Subcutaneous preadipocyte (primary cell): ENCODE measurements at places on chromosomes 1 and 21. TPM values are rescaled to one million over a fixed set of nuclear protein-coding genes. Genes with fewer than 3 reads are reported as not detected.

SMPDL3B gene
- not detected in 2 replicates for total RNA-seq

WNT2B gene
- 1.5 and 2.0 TPM in 2 replicates for total RNA-seq

TFF1 gene
- total RNA-seq, result not detected in 2 replicates

SIK1 gene
- total RNA-seq, result under 0.01 and 0.39 TPM in 2 replicates

AMPD1 gene
- not detected in 2 replicates for total RNA-seq

SLAMF9 gene
- total RNA-seq, result not detected in 2 replicates

ZNF697 gene
- total RNA-seq, result 12.9 and 19.4 TPM in 2 replicates

CCDC30 gene
- 1.4 and 1.5 TPM in 2 replicates for total RNA-seq

LAMC2 gene
- 4.7 and 6.6 TPM in 2 replicates for total RNA-seq

SIM2 gene
- 1.8 TPM in 1 of 2 replicates, not detected in the other for total RNA-seq

APOBEC4 gene
- total RNA-seq, result not detected in 2 replicates

CCDC190 gene
- total RNA-seq, result not detected in 2 replicates

RHOU gene
- 0.37 and 0.39 TPM in 2 replicates for total RNA-seq

DNM3 gene
- total RNA-seq, result 1.8 and 5.7 TPM in 2 replicates

GPR89B gene
- 10.4 and 17.6 TPM in 2 replicates for total RNA-seq

OR6N1 gene
- total RNA-seq, result not detected in 2 replicates

ZNF683 gene
- total RNA-seq, result not detected in 2 replicates

SLC5A9 gene
- not detected in 2 replicates for total RNA-seq

BRINP2 gene
- total RNA-seq, result under 0.01 TPM in 1 of 2 replicates, not detected in the other

PTPRC gene
- total RNA-seq, result not detected in 2 replicates

FNDC10 gene
- total RNA-seq, result 3.1 and 7.3 TPM in 2 replicates

ATP6V1G3 gene
- not detected in 2 replicates for total RNA-seq

OR2T27 gene
- not detected in 2 replicates for total RNA-seq

HCN3 gene
- 0.37 and 0.78 TPM in 2 replicates for total RNA-seq

HJV gene
- not detected in 2 replicates for total RNA-seq

SPRR5 gene
- not detected in 2 replicates for total RNA-seq

GABRD gene
- not detected in 2 replicates for total RNA-seq

MTARC2 gene
- 2.9 and 3.1 TPM in 2 replicates for total RNA-seq

PLPP3 gene
- total RNA-seq, result 91.5 and 251 TPM in 2 replicates

TMEM51 gene
- 1.5 and 2.5 TPM in 2 replicates for total RNA-seq

MPL gene
- not detected in 2 replicates for total RNA-seq

TRNP1 gene
- 23.9 and 58.6 TPM in 2 replicates for total RNA-seq

METTL25B gene
- total RNA-seq, result 8.8 and 9.8 TPM in 2 replicates

BARHL2 gene
- not detected in 2 replicates for total RNA-seq

NMNAT2 gene
- 4.4 and 7.0 TPM in 2 replicates for total RNA-seq

PTPN22 gene
- 0.37 and 0.59 TPM in 2 replicates for total RNA-seq

NES gene
- 23.9 and 59.2 TPM in 2 replicates for total RNA-seq

FLG2 gene
- not detected in 2 replicates for total RNA-seq

GPR25 gene
- not detected in 2 replicates for total RNA-seq

CR2 gene
- total RNA-seq, result not detected in 2 replicates

RIIAD1 gene
- not detected in 2 replicates for total RNA-seq

TMEM82 gene
- total RNA-seq, result not detected in 2 replicates

RNF186 gene
- not detected in 2 replicates for total RNA-seq

ZNF672 gene
- 13.6 and 16.6 TPM in 2 replicates for total RNA-seq

HSF2BP gene
- 0.20 and 0.73 TPM in 2 replicates for total RNA-seq

MYBPH gene
- 0.37 and 0.39 TPM in 2 replicates for total RNA-seq

EPHB2 gene
- 0.73 and 12.5 TPM in 2 replicates for total RNA-seq

SERTAD4 gene
- under 0.01 and 0.20 TPM in 2 replicates for total RNA-seq

STYXL2 gene
- not detected in 2 replicates for total RNA-seq

TRIM58 gene
- 0.98 and 4.0 TPM in 2 replicates for total RNA-seq

NBPF20 gene
- total RNA-seq, result 2.2 and 2.3 TPM in 2 replicates
